Adrenal gland (tissue), 19 donors: ENCODE measurements at places on chromosomes 3 and 15. TPM values are rescaled to one million over a fixed set of nuclear protein-coding genes. Genes with fewer than 3 reads are reported as not detected.

- H3K27ac ChIP-seq = no peak overlapping the region
- no peaks in the 10 kb centered on the region for H3K4me1 ChIP-seq
- no peak overlapping the region for H3K4me3 ChIP-seq
- no peaks in the 10 kb centered on the region for H3K27me3 ChIP-seq
- H3K36me3 ChIP-seq = no peaks in the 10 kb centered on the region
- no peak for DNase-seq
Observed at GRCh38 chr3:132001999-132002398, 32.8 kb downstream of the CPNE4 start.

Gene SNX22
- total RNA-seq = 1.8 TPM

GRCh38 chr3:157922614-157923013, 183.6 kb downstream of the SHOX2 start:
- H3K27ac ChIP-seq = no peak overlapping the region
- H3K4me1 ChIP-seq = no peaks in the 10 kb centered on the region
- H3K4me3 ChIP-seq = no peak overlapping the region
- H3K36me3 ChIP-seq = no peaks in the 10 kb centered on the region

DNA sequence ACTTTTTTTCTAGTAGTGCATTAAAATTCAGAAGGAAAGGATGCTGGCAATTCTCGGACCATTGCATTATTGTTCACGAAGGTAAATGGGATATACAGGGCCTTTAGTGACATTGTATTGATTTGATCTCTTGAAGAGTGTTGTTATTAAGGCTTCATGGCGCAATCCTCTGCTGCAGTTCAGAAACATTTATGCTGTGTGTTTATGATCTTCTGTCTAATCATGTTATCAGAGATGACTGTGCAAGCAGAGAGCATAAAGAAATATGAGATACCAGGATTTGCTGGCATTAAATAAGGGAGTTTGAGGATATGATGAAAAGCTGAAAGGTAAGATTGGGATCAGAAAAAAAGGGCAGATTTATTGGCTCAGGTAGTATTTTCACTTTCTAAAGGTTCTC, 180.6 kb downstream of the EPHA6 start:
- no peaks in the 10 kb centered on the region for H3K4me1 ChIP-seq
- no peaks in the 10 kb centered on the region for H3K36me3 ChIP-seq
- no peak for DNase-seq
- H3K27ac ChIP-seq = no peak overlapping the region

Gene COL6A5
- total RNA-seq = not detected

Gene SLC7A14
- total RNA-seq = not detected

- no peak overlapping the region for H3K27ac ChIP-seq
- no peaks in the 10 kb centered on the region for H3K27me3 ChIP-seq
- no peaks in the 10 kb centered on the region for H3K4me1 ChIP-seq
- no peaks in the 10 kb centered on the region for H3K36me3 ChIP-seq
Observed at GRCh38 chr3:58973796-58974195, 76.0 kb downstream of the CFAP20DC start.

DNA sequence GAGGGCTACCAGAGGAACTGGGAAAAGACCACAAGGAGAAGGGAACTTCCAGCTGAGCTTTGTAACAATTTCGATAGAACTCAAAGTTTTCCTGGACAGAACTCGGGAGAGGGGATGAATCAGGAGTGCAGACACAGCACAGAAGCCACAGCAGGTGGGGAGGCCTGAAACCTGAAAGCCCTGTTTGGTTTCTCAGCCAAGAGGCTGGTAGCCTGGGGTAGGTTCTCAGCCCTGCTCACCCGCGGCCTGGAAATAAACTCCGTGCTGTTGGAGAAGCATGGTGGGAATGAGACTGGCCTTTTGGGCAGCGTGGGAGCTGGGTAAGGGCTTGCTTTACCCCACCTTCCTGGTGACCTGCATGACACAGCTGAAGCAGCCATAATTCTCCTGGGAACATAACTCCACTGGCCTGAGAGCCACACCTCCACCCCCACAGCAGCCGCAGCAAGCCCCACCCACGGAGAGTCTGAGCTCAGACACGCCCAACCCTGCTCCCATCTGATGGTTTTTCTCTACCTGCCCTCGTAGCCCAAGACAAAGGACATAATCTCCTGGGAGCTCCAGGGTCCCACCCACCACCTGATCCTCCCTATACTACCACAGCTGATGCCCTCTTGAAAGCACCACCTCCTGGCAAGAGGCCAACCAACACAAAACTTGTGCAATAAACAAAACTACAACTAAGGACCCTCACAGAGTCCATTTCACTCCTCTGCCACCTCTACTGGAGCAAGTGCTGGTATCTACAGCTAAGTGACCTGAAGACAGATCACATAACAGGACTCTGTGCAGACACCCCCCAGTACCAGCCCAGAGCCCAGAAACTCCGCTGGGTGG, 52.5 kb upstream of the CHRM5 start:
- no peak overlapping the region for H3K4me3 ChIP-seq
- H3K27ac ChIP-seq = no peak overlapping the region
- no peaks in the 10 kb centered on the region for H3K27me3 ChIP-seq

Gene CRELD1
- 50.5 TPM for total RNA-seq

- H3K36me3 ChIP-seq = no peaks in the 10 kb centered on the region
- no peaks in the 10 kb centered on the region for H3K4me1 ChIP-seq
- no peak overlapping the region for H3K4me3 ChIP-seq
- no peaks in the 10 kb centered on the region for H3K27me3 ChIP-seq
- no peak for DNase-seq
- H3K27ac ChIP-seq = no peak overlapping the region
Observed at GRCh38 chr15:36773698-36774097, 194.3 kb downstream of the CDIN1 start.

GRCh38 chr15:66306381-66306780, 13.0 kb downstream of the DIS3L start:
- peaks cover 23% of the 10 kb centered on the region for H3K36me3 ChIP-seq
- no peak overlapping the region for H3K4me3 ChIP-seq
- H3K27me3 ChIP-seq = no peaks in the 10 kb centered on the region
- H3K27ac ChIP-seq = no peak overlapping the region

Gene ACAP2
- 54.3 TPM for total RNA-seq

DNA sequence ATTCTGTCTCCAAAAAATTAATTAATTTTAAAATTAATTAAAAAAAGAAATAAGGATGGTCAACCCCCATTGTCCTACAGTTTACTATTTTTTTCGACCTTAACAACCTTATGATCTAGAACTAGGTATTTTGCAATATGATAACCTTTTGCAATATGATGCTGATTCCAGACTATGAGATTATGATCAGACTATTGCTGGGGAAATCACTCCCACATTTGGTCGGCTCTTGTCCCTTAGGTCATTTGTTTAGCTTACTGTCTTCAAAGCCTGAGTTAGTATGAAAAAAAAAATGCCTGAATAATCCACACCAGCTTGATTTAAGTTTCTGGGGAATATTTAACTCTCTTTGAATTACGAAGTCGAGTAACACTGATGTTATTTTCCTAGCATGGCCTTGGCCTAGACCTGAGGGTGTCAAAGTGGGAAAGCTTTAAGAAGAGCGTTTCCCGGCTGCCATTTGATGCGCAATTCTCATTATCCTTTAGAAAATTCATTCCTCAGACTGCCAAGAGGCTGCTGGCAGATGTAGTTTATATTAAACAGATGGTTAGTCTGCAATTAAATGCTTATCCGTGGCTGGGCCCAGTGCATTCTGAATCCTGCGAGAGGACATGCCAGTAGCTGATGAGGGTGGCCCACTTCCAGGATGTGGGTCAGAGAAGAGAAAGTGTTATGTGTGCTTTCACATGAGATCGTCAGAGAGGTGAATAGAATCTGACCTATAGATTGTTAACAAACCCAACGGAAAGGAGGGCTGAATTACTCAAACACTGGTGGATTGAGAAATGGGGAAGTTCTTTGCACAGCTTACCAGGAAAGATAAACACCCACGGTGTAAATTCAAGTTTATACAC, 496.0 kb upstream of the THBS1 start:
- no peak overlapping the region for H3K27ac ChIP-seq
- no peaks in the 10 kb centered on the region for H3K4me1 ChIP-seq
- no peak overlapping the region for H3K4me3 ChIP-seq
- DNase-seq = no peak
- peaks cover 6% of the 10 kb centered on the region for H3K27me3 ChIP-seq

Gene IGF2BP2
- 14.0 TPM for total RNA-seq

GRCh38 chr3:114299421-114299820, 5.6 kb downstream of the TIGIT start:
- no peaks in the 10 kb centered on the region for H3K4me1 ChIP-seq
- no peak overlapping the region for H3K27ac ChIP-seq
- H3K36me3 ChIP-seq = no peaks in the 10 kb centered on the region
- H3K4me3 ChIP-seq = no peak overlapping the region
- H3K27me3 ChIP-seq = no peaks in the 10 kb centered on the region
- no peak for DNase-seq

Gene VPS13C
- 59.5 TPM for total RNA-seq

DNA sequence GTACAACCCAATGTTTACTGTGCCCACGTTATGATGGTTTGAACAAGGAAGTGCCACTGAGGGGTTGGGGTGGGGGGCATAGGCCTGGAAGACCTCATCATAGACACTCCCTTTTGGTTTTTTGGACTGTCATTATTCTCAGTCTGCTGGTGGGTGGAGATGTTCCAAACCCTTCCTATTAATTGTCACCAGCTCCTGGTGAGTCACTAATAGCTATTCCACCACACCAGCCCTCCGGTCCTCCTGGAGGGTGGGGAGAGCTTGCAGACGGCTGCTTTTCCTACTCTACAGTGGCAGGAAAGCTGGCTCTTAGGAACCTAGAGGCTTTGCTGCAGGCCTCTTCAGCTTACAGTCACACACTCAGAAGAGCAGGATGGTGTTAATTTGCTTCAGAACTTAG, 9.0 kb upstream of the COPG1 start:
- H3K27ac ChIP-seq = no peak overlapping the region
- H3K36me3 ChIP-seq = no peaks in the 10 kb centered on the region
- DNase-seq = no peak
- H3K4me1 ChIP-seq = peaks cover 4% of the 10 kb centered on the region

DNA sequence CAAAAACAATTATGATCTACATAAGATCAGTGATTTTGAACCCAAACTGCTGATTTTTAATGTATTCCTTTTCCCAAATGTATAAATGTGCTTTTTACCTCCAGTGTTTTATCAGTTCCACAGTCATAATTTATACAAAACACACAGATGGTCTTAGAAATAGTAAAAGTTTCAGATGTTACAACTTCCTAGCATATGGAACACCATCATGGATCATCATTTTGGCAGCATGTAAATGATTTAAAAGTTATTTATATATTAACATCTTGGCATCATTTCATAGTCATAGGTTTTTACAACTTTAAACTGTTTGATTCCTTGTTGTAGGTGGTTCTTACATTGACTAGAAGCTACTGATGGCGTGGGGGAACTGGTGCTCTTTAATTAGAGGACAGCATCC, 1025.3 kb downstream of the ROBO1 start:
- H3K27me3 ChIP-seq = no peaks in the 10 kb centered on the region
- H3K4me1 ChIP-seq = no peaks in the 10 kb centered on the region
- no peak overlapping the region for H3K27ac ChIP-seq
- no peaks in the 10 kb centered on the region for H3K36me3 ChIP-seq
- no peak for DNase-seq

DNA sequence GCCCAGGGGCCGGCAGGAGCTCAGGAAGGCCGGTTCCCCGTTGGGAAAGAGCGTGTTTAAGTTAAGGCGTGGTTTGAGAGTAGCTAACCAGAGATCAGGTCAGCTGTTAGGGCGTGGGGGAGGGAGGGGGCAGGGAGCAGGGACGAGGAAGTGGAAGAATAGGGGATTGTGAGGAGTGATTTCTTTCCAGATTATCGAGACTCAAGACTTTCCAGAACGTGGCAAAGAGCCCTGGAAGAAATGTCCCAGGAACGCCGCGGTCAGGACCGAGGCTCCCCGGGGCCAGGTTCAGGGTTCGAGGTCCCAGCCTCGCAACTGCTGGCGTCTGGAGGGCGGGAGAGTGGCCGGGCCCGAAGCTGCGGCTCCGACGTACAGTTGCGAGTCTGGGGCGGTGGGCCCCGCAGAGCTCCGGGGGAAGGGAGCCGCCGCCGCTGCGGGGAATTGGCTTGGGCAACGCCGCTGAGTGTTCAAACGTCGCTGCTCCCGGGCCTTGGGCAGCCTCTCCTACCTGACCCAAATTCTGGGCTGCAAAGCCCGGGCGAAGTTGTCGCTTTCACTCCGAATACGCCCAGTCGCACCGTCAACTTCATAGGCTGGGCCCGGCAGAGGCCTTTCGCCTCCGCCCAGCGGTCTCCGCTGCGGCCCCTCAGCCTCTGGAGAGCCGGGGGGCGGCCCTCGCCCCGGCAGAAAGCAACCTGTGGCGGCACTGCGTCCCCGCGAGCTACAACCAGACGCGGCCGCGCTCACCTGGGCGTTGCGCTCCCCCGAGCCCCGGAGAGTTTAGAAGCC, 9.5 kb downstream of the ISL2 start:
- H3K4me3 ChIP-seq = peak overlapping the region; percentile 48
- H3K27ac ChIP-seq = no peak overlapping the region
- H3K27me3 ChIP-seq = peaks cover 68% of the 10 kb centered on the region

DNA sequence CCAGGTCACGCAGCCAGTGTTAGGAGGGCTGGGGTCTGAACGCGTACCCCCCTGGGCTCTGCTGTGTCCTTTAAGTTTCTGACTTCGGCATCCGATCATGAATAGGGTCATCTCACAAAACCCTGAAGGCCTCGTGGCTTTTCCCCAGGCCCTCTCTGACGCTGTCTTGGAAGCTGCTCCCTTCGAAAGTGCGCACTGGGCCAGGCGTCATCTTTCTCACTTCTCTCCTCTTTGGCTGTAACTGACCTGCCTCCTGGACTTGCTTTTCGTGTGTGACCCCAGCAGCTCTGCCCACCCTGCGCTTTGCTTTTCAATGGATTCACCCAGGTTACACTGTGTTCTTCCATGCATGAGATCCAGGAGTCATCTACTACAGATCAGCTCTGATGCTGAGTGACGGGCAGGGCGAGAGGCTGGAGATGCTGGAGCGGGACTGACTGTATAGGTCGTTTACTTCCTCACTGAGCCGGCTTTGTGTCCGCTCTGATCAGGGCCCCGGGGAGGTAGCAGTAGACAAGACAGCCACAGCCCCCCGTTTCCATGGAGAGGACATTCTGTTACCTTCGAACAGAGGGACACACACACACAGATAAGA, 45.0 kb upstream of the PCSK6 start:
- no peak for DNase-seq
- no peaks in the 10 kb centered on the region for H3K36me3 ChIP-seq
- H3K27me3 ChIP-seq = no peaks in the 10 kb centered on the region
- H3K4me1 ChIP-seq = no peaks in the 10 kb centered on the region
- no peak overlapping the region for H3K4me3 ChIP-seq
